ENCODE measurements at places on chromosomes 2 and 18.

DNA sequence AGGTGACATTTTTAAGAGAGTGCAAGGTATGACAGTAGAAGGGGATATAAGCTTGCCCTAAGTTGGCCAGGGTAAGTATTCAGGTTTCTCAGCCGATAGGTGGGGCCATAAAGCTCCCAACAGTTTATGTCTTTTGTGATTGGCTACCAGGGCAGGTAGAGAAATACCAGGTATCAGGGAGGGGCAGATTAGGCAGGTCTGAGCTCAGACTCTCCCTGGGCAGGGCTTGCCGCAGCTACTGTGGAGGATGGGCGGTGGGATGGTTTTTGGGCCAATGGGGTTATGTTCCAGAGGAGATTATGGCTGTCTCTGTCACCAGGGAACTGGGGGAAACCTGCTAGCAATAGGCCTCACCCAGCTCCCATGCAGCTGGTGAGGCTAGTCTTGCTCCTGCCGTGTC lies 211.6 kb downstream of the PTH2R start:
- no peaks in the 10 kb centered on the region for H3K4me1 ChIP-seq
- no peak overlapping the region for H3K4me3 ChIP-seq
- no peak overlapping the region for H3K27ac ChIP-seq
- H3K36me3 ChIP-seq = no peaks in the 10 kb centered on the region

DNA sequence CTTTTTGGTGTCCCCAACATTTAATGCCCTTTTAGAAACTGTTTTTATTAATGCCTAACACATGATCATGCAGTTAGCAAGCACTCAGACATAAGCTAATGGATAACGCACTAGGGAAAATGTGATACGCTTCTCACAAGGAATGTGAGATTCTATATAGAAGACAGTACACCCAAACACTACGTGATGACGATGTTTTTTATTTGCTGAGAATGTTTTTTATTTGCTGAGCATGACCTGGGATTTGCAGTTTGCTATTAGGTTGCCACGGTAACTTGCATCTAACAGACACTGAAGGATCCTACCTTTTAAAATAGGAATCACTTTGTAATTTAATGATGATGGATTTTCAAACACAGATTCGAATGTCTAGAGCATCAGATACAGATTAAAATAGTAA lies 4.9 kb downstream of the SMC6 start:
- peaks cover 9% of the 10 kb centered on the region for H3K36me3 ChIP-seq
- peaks cover 20% of the 10 kb centered on the region for H3K4me1 ChIP-seq
- DNase-seq = no peak
- no peaks in the 10 kb centered on the region for H3K27me3 ChIP-seq
- H3K4me3 ChIP-seq = no peak overlapping the region

DNA sequence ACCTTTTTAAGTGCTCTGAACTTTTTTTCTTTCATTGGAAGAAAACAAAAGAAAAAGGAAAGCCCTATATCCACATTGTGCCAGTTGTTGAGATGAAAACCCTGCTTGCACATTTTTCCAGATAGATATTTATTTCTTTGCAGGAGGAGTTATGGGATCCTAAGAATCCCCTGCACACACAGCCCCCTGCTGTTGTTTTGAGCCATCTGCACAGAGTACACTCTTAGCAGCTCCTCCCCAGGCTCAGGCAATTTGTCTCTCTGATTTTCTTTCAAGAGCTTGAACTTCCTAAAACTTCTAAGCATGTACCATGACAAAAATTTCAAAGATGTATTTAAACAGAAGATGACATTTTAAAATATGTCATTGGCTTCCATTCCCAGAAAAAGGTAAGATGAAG lies 436.9 kb downstream of the METTL4 start:
- H3K4me3 ChIP-seq = no peak overlapping the region
- no peaks in the 10 kb centered on the region for H3K36me3 ChIP-seq
- H3K27me3 ChIP-seq = peaks cover 13% of the 10 kb centered on the region
- H3K4me1 ChIP-seq = no peaks in the 10 kb centered on the region
- no peak overlapping the region for H3K27ac ChIP-seq

GRCh38 chr2:28754321-28754720 lies 2.7 kb downstream of the PPP1CB start:
- no peaks in the 10 kb centered on the region for H3K36me3 ChIP-seq
- no peaks in the 10 kb centered on the region for H3K27me3 ChIP-seq
- H3K27ac ChIP-seq = no peak overlapping the region
- DNase-seq = peak; percentile 29
- H3K4me1 ChIP-seq = peaks cover 32% of the 10 kb centered on the region
- H3K4me3 ChIP-seq = no peak overlapping the region

DNA sequence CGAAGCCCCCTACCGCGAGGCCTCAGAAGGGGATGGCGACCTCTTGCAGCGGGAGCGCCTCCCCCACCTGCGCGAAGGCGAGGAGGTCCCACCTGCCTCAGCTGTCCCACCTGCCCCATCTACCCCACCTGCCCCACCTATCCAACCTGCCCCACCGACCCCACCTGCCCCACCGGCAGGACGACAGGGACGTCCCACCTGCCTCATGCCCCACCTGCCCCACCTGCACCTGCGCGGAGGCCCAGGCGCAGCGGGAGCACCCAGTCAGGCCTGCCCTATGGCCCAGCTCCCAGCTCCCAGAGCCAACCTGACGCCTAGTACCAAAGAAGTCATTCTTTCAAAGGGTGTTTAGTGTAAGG lies 489.1 kb upstream of the SMIM21 start:
- H3K27ac ChIP-seq = no peak overlapping the region
- H3K36me3 ChIP-seq = no peaks in the 10 kb centered on the region
- no peak for DNase-seq

- no peaks in the 10 kb centered on the region for H3K4me1 ChIP-seq
- no peak overlapping the region for H3K4me3 ChIP-seq
- H3K36me3 ChIP-seq = no peaks in the 10 kb centered on the region
- DNase-seq = no peak
- H3K27ac ChIP-seq = no peak overlapping the region
- H3K27me3 ChIP-seq = no peaks in the 10 kb centered on the region
These were observed 40.1 kb downstream of the FBXO48 start for GRCh38 chr2:68426848-68427579.

GRCh38 chr2:108579623-108580022 lies 45.4 kb downstream of the LIMS1 start:
- no peaks in the 10 kb centered on the region for H3K36me3 ChIP-seq
- peaks cover 4% of the 10 kb centered on the region for H3K4me1 ChIP-seq
- no peaks in the 10 kb centered on the region for H3K27me3 ChIP-seq
- DNase-seq = no peak
- no peak overlapping the region for H3K4me3 ChIP-seq
- H3K27ac ChIP-seq = no peak overlapping the region

DNA sequence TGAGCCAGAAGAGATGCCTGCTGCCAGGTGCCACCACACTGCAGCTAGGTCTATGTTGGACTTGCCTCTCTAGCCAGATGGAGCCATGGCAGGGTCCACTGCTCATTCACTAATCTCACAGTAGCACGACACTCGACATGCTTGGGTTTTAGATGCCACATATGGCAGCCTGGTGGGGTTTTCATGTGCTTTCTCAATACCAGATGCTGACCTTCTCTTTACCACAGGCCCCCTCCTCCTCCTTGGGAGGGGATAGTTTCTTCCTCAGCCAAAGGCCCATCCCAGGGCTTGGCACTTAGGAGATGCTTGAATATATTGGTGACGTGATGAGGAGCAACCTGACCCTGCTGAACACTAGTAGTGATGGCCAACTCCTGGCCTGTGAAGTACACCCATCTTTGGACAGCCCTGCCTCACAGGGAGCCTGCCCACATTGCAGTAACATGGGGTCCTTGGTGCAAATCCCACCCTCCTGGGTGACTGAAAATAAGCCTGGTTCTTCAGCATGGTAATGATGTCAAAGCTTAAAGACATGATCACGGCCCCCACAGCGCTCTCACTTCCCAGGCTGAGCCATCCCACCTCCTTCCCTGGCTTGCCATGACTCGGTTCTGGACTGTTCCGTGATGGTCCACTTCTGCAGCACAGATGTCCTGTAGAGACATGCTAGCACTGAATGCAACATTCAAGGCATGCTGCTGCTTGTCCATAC lies 227.5 kb downstream of the SH3RF3 start:
- H3K36me3 ChIP-seq = no peaks in the 10 kb centered on the region
- DNase-seq = no peak
- H3K4me1 ChIP-seq = no peaks in the 10 kb centered on the region
- H3K4me3 ChIP-seq = no peak overlapping the region

GRCh38 chr2:135512099-135512498 lies 18.9 kb downstream of the ZRANB3 start:
- no peak overlapping the region for H3K27ac ChIP-seq
- no peak overlapping the region for H3K4me3 ChIP-seq
- H3K4me1 ChIP-seq = no peaks in the 10 kb centered on the region
- no peak for DNase-seq
- H3K36me3 ChIP-seq = no peaks in the 10 kb centered on the region
- H3K27me3 ChIP-seq = no peaks in the 10 kb centered on the region

- no peaks in the 10 kb centered on the region for H3K27me3 ChIP-seq
- no peak for DNase-seq
- no peak overlapping the region for H3K4me3 ChIP-seq
- H3K36me3 ChIP-seq = no peaks in the 10 kb centered on the region
- H3K27ac ChIP-seq = no peak overlapping the region
- no peaks in the 10 kb centered on the region for H3K4me1 ChIP-seq
These were observed 304.8 kb downstream of the PDE11A start for GRCh38 chr2:177767768-177768167.

DNA sequence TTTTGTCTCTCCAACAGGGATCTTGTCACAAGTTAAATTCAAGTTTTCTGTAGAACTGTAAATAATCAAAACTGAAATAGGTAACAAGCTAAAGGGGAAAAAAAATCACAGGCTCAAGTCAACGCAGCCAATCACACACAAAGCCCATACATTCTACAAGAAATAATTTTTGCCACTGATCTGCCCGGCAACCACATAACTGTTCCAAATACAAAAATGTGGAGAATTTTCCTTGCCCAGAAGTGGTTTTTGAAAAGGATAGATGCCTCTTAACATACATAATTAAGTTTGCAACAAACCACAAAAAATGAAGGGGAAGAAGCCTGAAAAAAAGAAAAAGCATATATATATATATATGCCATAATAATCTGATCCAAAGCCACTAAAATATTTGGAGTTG lies 60.3 kb downstream of the FARSB start:
- H3K36me3 ChIP-seq = peaks cover 28% of the 10 kb centered on the region
- H3K4me3 ChIP-seq = no peak overlapping the region
- no peak overlapping the region for H3K27ac ChIP-seq

- DNase-seq = no peak
- H3K27ac ChIP-seq = no peak overlapping the region
- no peaks in the 10 kb centered on the region for H3K36me3 ChIP-seq
- no peak overlapping the region for H3K4me3 ChIP-seq
- no peaks in the 10 kb centered on the region for H3K27me3 ChIP-seq
These were observed 128.0 kb downstream of the ARL4C start for GRCh38 chr2:234368861-234369261.

DNA sequence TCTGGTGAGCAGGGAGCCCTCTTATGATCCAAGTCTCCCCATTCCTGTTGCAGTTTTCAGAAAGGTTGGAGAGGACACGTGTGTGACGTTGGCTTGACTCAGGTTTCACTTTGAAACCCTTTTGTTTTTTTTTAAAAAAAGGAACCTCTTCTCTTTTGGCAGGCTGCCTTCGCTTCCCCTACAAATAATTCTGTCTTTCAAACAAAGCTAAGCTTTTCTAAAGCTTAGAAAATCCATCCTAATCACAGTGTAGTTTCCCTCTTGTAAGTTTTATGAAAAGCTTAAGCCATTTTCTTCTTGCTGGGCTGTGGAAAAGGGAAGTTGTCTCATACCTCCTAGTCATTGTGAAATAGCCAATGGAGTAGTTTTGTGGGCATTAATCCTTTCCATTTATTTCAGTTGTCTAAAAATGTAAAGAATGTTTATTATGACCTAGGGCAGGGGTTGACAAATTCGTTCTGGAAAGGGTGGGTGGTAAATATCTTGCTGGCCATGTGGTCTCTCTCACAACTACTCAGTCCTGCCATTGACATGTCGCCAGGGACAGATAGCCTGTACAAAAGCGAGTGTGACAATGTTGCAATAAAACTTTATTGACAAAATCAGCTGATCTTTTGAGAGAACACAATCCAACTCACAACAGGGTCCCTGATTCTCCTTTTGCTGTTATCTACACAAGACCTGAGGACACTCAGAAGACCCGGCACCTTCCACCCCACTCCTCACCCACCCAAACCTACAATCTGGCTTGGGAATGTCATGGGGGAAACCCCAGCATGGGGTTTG lies 878.8 kb downstream of the RNF144A start:
- peak; percentile 56 for DNase-seq
- H3K36me3 ChIP-seq = no peaks in the 10 kb centered on the region
- peak overlapping the region; percentile 82 for H3K27ac ChIP-seq
- no peak overlapping the region for H3K4me3 ChIP-seq

DNA sequence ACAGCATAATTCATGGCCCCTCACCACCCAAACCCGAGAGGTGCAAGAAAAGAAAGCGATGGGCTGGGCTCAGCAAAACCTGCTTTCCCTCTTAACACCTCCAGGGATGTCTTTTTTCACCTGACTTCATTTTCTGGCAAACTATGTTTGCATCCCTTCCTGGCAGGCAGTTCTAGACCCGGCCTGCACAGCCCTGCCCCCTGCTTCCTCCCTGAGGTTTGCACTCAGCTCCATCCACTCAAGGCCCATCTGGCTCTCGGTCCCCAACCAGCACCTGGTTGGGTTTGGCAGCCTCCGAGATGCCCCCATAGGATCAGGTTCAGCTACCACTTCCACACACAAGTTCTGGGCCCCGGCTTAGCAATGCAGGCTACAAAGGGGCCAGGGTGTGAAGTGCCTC lies 185.7 kb downstream of the SMAD7 start:
- no peak overlapping the region for H3K27ac ChIP-seq
- H3K27me3 ChIP-seq = no peaks in the 10 kb centered on the region
- DNase-seq = no peak

- no peak for DNase-seq
- no peaks in the 10 kb centered on the region for H3K4me1 ChIP-seq
- no peaks in the 10 kb centered on the region for H3K27me3 ChIP-seq
- H3K27ac ChIP-seq = no peak overlapping the region
These were observed 82.2 kb downstream of the ASAP2 start for GRCh38 chr2:9288681-9289338.

DNA sequence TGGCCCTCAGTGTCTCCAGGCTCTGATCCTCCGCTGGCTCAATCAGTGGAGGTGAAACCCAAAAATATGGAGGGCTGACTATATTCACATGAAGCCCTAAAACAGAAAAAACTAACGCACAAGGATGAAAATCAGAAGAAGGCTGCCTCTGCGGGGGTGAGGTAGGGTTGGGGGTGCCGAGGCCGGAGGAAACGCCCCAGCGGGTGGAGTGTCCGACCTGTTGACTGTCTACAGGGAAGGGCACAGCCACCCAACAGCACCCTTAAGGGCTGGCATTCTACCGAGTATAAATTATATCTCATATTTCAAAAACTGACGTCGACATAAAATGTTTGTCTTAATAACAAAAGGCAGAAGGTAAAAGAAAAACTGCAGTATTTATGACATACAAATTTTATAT lies 223.5 kb downstream of the HDAC4 start:
- no peaks in the 10 kb centered on the region for H3K27me3 ChIP-seq
- no peaks in the 10 kb centered on the region for H3K36me3 ChIP-seq
- no peak overlapping the region for H3K4me3 ChIP-seq
- H3K27ac ChIP-seq = no peak overlapping the region

Data from A673 (cell line).